ENCODE measurements at places on chromosomes 7 and 10.
A peak's percentile ranks its signal among the peaks of the same experiment; 100 is the strongest.

- no peak for DNase-seq
Measured at GRCh38 chr10:88861036-88861435, 9.4 kb upstream of the ANKRD22 start.

- DNase-seq: no peak
Measured at GRCh38 chr10:48779546-48780152, 95.0 kb downstream of the WDFY4 start.

DNA sequence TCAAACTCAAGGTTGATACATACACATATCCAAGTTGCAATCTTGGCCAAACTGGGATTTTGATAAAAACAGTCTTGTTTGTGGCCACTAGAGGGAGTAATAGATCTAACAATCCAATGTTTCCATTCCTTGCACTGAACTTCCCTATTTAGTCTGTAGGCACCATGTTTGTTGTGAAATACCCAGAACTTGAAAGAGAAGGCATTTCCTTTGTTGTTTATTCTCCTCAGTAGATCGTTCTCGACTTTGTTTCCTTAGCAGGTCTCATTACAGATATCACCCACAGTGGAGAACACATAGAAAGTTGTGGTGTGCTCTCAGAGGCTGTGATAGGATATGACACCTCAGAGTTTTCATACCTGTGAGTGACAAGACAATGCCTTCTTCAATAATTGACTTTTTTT is 70.3 kb upstream of the MXI1 start:
- peak; percentile 56 for DNase-seq

DNA sequence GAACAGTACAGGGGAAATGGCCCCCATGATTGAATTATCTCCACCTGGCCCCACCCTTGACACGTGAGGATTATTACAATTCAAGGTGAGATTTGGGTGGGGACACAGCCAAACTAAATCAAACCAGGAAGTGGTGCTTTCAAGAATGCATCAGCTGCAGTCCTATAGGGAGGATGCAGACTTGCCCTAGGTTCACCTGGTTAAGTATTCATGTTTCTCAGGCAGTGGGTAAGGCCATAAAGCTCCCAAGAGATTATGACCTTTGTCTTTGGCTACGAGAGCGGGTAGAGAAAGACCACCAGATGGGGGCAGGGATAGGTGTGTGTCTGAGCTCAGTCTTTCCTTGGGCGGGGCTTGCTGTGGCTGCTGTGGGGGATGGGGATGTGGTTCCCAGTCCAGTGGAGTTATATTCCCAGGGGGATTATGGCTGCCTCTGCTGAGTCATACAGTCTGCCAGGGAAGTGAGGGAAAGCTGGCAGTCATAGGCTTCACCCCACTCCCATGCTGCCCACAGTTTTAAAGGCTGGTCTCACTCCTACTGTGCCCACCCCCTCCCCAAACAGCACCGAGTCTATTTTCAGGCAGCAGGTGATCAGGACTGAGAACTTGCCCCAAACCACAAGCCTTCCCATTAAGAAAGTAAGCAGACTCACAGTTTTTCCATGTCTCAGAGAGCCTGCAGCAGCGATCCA is 8.4 kb upstream of the R3HCC1L start:
- DNase-seq: no peak

DNA sequence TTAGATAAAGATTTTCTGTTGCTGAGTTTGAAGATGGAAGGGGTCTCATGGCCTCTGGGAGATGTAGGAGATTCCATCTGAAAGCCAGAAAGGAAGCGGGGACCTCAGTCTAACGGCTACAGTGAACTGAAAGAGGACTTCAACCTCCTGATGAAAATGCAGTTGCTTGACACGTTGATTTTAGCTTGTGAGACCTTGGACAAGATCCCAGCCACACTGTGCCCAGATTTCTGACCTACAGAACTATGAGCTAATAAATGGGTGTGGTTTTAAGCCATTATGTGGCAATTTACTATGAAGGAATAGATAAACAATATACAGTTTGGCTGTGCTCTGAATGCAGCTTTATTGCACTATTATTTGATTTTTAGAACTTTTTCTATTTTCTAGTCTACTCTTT is 342.3 kb upstream of the SEMA3D start:
- DNase-seq: no peak

GRCh38 chr7:2274666-2275065 is 32.6 kb downstream of the NUDT1 start:
- no peak for DNase-seq

DNA sequence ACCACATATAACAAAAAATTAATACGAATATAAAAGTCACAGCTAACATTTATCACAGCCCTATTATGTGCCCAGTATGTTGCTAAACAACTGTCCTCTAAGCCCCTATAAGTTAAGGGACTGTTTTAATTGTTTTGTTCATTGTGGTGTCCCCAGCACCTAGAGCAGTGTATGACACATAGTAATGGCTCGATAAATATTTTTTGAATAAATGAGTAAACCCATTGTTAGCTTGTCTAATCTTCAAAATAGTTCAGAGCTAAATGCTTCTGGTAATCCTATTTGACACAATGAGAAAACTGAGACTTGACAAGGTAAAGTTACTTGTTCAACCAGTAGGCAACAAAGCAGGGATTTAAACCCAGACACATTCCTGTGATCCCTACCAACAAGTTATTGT is 78.4 kb upstream of the NEUROD6 start:
- no peak for DNase-seq

DNA sequence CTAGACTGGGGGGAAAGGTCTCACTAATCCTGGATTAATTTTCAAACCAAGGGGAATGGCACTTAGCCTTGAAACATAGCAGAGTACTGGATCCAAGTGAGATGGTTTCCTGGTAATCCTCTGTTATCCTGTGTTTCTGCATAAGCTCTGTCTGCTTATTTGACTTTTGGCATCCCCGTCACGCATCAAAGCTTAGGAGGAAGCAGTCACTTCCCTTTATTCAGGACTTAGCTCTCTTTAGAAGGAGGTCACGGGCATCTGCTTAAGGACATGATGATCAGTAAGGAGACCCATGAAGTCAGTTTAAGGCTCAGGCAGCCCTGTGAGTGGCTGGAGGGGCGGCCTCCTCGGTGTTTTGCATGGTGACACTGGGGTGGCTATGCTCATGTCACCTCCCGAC is 30.0 kb downstream of the TSPAN15 start:
- DNase-seq: no peak

- no peak for DNase-seq
Measured at GRCh38 chr7:86963599-86964230, 95.7 kb downstream of the ELAPOR2 start.

- no peak for DNase-seq
Measured at GRCh38 chr7:31410265-31410664, 69.7 kb upstream of the NEUROD6 start.

Data from NCI-H526 (cell line).